ENCODE measurements at places on chromosomes 1 and 21.

DNA sequence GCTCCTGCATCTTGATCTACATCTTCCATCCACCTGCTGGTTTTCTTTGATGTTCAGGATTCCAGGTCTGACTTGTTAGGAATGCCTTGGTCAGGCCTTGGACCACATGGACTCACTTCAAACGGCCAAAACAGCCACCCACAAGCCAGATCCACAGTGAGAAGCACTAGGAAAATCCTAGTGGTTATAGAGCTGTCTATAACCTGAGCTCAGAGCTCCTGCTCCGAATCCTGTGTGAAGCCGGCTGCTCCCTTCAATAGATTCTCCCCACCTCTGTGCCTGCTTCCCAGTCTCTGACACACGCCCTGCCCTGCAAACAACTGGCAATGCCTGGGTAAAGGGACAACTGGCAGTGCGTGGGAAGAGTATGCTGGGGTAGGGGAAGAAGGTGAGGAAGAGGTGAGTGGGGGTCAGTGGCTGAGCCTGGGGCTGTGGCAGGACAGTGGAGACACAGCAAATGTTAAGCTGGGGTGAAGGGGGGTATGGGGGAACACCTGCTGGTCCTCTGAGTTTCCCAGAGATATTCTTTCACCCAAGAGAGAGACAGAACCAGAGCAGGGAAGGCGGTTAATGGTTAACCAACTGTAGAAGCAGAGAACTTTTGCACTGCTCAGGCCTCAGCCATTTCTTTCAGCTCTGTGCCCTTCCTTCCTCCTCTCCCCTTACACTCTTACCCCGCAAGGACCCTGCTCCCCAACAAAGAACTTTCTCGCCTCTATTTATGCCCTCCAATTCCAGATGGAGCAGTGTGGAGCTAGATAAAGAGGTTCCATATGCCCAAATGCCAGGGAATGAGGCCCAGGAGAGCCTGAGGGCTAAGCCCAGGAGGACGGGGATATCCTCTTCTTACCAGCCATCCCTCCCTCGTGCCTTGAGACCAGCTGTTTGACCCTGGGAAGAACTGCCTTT is 4.5 kb downstream of the PLXNA2 start:
- DNase-seq: no peak

- DNase-seq: no peak
These were observed 122.3 kb downstream of the TM2D1 start for GRCh38 chr1:61602663-61603062.

DNA sequence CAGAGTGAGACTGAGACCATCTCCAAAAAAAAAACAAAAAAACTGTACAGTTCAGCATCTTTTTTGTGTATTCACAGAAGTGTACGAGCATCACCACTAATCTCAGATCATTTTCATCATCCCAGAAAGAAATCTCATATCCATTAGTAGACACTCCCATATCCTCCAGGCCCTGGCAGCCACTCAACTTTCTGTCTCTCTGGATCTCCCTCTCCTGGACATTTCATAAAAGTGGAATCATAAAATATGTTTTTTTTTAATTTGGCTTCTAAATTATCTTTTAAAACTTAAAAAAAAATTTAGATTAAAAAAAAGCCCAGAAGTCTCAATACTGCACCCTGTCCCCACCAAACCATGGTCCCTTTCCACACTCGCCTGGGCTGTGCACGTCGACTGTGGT is 22.1 kb downstream of the RIPPLY3 start:
- DNase-seq: no peak

GRCh38 chr1:205523891-205524793 is 19.7 kb downstream of the CDK18 start:
- peak; percentile 81 for DNase-seq

- no peak for DNase-seq
These were observed 389.1 kb downstream of the HLX start for GRCh38 chr1:221268295-221268694.

DNA sequence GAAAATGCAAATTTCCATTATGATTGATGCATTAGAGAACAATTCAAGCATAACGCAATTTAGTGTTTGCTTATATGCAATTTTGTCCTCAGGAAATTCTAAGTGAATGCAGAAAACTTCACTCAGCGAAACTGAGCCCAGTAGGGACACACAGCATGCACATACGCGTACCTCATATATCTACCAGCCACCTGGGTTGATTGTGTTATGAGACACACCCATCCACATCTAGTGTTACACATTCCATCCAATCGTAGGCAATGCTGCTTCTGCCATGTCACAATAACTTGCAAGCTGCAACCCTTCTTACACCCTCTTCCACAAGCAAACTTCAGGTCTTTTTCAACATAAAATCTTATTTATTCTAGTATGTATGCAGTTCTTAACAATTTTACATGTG is 312.9 kb downstream of the HHAT start:
- no peak for DNase-seq

DNA sequence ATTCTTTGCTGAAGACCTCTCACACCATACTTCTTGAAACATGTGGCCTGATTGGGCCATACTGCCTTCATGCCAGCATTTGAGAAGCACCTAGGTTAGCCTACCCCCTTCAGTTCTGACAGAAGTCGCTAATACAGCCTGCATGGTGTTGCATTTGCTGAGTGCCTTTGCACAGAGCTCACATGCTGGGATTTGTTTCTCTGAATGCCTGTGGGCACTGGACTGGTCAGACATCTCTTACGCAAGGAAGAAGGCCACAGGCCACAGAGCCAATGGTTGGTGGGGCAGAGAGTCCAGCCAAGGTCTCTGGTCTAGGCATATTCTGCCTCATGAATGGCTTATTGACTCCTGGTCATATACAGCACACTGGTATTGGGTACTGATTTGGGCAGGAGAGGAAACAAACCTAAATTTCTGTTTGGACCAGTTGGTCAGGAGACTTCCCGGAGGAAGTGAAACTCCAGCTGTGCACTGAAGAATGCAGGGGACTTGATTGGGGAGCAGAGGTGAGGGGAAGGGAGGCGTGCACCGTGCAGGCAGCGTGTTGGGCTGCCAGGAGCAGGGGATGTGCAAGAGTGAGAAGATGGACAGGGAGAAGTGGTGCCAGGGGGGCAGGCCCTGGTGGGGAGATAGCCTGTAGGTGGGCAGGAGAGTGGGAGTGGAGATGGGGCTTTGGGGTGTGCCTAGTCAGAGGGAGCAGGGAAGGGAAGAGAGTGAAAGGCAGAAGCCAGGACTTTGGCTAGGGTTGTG is 18.1 kb downstream of the URB2 start:
- no peak for DNase-seq

DNA sequence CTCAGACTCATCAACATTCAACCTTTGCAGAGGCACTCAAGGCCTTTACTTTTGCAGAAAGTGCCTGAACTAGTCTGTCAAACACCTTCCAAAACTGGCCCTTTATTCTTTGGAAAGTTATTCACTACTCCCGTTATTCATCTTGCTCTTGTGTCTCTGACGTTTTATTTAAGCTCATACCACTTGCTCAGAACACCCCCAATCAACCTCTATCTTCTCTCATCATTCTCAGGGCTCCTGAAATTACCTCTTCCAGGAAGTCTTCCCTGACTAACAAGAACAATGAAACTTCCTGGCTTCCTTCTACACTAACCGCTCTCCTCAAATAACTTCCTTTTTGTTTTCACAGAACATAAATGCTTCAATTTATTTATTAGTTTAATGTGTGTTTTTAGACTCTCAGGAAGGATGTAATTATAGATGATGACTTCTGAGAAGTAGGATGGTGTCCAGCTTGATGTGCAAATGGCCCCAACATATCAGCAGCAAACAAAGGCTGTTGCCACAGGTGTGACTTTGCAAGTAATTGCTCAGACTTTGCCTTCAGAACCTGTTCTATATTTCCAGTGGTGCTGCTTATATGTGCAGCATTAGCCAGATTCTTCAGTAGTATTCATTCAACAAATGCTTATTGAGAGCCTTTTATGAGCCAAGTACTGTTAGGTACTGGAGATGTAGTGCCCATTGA is 22.8 kb upstream of the BATF3 start:
- no peak for DNase-seq

DNA sequence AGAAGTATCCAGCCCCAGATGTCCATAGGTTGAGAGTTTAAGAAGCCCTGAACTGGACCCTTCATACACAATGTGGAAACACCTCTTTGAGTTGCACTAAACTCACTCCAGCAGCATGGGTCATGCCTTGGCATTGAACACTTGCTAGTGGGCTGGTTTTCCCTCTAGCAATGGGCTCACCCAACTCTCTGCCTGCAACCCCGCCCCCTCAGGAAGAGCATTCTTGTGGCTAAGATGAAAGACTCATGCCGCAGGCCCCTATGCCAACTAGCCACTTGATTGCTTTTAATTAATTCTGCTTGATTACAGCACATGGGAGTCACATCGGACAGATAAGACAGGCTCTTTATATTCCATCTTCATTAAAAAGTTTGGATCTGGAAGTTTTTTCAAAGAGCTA is 136.5 kb upstream of the GJB5 start:
- DNase-seq: no peak

DNA sequence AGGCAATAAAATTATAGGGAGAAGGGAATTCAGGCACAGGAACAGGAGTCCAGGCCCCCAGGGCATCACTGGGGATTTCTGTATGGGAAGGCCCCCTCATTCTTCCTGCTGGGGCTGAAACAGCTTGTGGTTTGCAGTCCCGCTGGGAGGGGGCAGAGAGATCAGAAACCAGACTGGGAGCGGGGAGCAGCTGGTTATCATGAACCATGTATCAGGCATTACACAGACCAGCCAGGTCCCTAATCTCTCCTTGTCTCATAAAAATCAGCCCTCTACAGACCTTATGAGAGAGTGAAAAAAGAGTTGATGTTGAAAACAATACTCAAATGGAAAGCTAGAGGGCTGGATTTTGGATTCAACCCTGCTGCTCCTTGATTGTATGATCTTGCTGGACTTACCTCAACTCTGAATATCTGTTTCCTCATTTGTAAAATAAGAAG is 93.4 kb upstream of the F3 start:
- DNase-seq: no peak

- DNase-seq: no peak
These were observed 25.2 kb upstream of the OR10J4 start for GRCh38 chr1:159406821-159407220.

GRCh38 chr1:1455366-1455884 is 5.9 kb downstream of the ATAD3C start:
- DNase-seq: no peak

DNA sequence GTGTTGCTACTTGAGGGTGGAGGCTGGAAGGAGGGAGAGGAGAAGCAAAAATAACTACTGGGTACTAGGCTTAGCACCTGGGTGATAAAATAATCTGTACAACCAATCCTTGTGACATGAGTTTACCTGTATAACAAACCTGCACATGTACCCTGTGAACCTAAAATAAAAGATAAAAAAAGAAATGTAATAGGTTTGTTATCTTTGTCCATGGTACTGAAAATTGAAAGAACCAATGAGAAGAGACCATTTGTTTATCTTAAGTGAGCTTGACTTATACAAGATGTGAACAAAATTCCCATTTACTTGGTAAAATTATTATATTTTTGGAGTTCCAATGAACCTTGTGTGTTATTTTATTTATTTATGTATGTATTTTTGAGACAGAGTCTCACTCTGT is 11.1 kb upstream of the USP25 start:
- DNase-seq: no peak

- DNase-seq: peak; percentile 71
These were observed 20.8 kb downstream of the PHLDA3 start for GRCh38 chr1:201447903-201448871.

DNA sequence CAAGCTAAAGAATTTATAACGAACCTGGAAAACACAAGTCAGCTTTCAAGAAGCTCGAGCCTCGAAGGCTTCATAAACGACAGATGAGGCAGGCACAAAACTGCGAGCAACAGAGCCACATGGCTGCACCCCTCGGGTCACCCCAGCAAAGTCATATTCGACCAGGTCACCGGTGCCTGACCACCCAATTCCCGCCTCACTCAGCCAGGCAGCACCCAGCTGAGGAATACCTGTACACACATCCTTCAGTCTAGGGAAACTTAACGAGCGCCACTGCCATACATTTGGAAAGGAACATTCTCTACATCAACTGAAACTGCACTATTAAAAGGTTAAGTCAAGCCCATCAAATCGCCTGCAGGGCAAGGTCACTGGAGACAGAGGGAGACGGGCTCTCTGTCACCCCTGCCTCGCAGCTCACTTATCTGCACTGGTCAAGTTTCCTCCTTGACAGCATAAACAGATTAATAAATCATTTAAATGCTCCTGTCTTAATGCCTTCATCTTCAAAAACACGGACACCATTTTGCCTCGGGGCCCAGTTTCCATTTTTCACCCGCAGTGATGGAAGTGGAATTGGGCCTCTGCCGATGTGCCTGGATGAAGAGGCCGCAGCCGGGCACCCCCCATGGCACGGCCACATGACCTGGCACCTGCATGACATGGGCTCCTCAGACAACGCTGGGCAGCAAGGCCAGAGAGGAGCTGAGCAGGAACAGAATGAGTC is 20.6 kb downstream of the NPHP4 start:
- DNase-seq: no peak

DNA sequence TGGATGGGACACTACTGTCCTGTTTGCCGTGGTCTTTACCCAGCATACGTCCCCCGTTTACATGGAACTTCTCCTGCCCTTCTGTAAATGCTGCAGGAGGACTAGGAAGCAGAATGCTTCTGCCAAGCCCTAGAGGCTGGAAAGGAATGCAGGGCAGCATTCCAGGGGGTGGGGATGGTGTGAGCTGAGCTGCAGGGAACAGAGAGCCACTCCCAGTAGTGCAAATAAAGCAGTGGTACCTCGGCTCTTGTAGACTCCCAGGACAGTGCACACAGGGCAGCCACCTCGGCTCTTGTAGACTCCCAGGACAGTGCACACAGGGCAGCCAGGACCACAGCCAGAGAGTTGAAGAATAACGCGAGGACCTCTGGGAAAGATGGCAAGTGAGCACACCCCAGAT is 35.4 kb downstream of the PTPRU start:
- no peak for DNase-seq

GRCh38 chr21:24424776-24425175 is 1182.5 kb downstream of the MRPL39 start:
- DNase-seq: no peak

GRCh38 chr21:44893278-44893556 is 19.7 kb upstream of the PTTG1IP start:
- DNase-seq: no peak

DNA sequence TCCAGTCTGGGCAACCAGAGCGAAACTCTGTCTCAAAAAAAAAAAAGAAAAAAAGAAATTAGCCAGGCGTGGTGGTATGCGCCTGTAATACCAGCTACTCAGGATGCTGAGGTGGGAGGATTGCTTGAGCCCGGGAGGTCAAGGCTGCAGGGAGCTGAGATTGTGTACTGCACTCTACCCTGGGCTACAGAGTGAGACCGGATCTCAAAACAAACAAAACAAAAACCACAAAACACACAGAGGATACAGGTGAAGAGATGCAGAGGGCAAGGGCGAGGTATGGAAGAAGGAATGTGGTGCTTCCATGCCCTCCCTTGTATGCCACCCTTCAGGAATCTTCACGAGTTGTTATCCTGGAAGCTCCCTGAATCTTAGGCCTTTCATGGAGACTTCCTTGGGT is 68.5 kb downstream of the NDUFS5 start:
- no peak for DNase-seq
